ENCODE measurements at places on chromosomes 13 and 19.

DNA sequence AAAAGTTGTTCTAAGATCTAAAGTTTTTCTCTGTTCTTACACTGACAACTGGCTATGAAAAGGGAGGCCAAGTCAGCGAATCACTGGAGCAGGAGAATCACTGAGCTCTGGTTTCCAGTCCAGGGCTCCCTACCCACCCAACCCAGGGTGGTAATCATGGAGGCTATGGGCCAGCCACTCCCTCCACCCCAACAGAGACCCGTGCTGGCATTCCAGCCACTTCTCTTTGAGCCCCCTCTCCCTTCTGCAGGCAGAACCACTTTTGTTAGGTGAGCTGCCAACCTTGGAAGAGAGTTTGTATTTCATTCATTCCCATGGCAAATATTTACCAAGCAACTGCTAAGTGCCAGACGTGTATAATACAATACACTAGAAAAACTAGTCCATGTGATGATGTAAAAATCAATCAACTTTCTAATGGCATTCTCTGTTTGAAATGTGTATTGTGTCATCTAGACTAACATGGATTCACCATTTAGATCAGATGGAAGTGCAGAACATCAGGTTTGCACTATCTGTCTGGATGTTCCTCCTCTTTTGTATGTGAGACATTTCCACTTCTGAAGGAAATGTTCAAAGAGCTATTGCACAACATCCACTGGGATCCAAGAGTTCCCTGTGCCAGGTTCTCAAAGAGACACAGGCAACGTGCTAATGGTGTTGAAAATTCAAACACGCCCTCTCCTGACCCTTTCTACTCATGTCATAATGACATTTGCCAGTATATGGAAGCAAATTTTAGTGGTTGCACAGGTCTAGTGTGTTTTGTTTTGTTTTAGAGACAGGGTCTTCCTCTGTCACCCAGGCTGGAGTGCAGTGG lies 5.3 kb downstream of the MLNR start:
- DNase-seq, result no peak

DNA sequence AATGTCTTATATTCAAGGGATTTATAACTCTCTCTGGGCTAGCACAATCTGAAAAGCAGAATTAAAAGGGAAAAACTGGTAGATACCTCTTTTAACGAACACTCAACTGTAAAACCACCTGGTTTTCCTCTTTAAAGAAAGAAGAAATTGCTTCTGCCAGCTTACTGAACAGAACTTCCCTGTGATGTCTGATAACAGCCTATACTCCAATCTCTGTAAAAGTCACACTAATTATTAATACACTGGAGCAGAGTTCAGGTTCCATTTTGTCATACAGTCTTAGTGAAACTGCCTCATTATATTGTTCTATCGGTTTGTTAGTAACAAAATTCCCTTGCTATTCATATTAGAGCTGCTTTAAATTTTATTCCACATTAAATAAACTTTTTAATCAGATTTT lies 251.0 kb upstream of the STARD13 start:
- DNase-seq, result no peak

DNA sequence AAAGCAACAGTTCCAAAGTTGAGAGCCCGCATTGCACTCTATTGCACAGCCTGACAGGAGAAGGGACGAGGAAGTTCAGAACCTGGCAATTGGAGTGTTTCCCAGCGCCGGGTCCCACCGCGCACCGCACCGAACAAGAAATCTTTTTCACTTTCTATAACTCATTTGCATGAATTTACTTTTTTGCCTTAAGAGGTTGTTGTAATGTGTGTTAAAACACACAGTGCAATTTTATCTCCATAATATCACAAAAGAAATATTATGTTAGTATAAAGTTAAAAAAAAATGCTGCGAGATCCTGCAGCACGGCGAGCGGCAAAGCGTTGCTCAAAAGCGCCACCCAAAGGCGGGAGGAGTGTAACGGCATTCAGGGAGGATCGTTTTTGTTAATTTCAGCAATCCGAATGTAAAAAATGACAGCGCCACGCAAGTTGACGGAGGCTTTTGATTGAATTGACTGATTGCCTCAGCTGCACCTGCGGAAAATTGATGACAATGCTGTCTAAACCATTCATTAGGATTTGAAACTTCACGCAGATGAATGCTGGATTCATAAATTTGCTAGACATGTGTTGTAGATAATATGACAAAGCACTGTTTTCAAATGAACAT lies 303.6 kb upstream of the ZNF507 start:
- DNase-seq, result no peak

- DNase-seq, result no peak
These were observed 90.9 kb downstream of the GJA3 start for GRCh38 chr13:20069956-20070355.

- DNase-seq, result no peak
These were observed 41.7 kb upstream of the VSTM2B start for GRCh38 chr19:29483944-29484581.

DNA sequence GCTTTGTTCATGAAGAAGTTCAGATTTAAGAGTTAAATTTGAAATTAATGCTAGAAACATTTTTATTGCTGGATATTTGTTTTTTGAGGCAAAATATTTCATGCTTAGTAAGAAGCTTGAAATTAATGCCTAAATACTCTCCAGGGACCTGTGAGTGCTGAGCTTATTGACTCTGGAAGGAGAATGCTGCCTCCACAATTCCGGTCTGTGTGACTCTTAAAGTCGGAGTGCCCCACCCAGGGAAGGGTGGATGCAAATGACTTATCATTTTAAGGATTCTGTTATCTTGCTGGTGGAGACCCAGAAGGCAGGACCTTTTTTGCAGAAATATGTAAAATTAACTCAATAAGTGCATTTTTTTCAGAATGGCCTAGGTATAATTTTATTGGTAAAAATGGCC lies 143.8 kb upstream of the RXFP2 start:
- no peak for DNase-seq

GRCh38 chr13:28258417-28258816 lies 120.1 kb downstream of the PAN3 start:
- DNase-seq, result no peak

- no peak for DNase-seq
These were observed 456.2 kb upstream of the MIR17HG start for GRCh38 chr13:90891329-90891728.

DNA sequence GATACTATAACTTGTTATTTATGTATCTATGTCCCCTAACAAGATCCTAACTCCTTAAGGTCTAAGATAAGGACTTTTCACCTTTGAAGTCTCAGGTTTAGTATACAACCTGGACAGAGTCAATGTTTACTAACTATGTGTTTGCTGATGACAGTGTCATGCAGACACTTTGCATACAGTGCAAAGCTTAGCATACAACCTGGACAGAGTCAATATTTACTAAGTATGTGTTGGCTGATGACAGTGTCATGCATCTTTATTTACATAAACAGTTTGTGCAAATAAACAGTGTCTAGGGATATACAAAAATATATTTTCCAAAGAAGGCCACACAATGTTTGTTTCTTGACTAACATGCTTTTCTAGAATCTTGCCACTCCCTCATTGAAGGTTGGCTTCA lies 34.7 kb downstream of the DCT start:
- DNase-seq, result no peak

GRCh38 chr13:20983386-20983785 lies 78.0 kb downstream of the LATS2 start:
- no peak for DNase-seq

GRCh38 chr13:105370011-105370650 lies 1165.3 kb downstream of the EFNB2 start:
- DNase-seq, result no peak

- no peak for DNase-seq
These were observed 209.5 kb downstream of the ABCC4 start for GRCh38 chr13:95091755-95092154.

- DNase-seq, result no peak
These were observed 2.1 kb downstream of the UNC13A start for GRCh38 chr19:17686023-17686521.

DNA sequence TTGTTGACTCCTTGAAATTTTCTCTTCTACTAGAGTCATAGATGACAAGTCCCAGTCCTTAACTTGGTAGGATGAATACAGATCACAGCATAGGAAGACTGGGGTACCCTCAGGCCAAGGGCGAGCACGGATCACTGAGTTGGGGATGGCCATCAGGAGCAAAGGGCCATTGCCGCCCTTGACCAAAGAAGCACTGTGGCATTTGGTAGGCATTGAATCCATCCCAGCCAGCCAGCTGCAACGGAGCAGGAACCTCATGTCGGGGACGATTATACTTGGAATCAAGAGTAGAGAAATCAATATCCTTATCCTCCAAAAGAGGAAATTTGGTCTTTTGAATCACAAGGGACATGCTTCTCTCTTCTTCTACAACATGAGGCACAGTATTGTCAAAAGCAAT lies 50.1 kb upstream of the ZNF573 start:
- DNase-seq, result no peak

DNA sequence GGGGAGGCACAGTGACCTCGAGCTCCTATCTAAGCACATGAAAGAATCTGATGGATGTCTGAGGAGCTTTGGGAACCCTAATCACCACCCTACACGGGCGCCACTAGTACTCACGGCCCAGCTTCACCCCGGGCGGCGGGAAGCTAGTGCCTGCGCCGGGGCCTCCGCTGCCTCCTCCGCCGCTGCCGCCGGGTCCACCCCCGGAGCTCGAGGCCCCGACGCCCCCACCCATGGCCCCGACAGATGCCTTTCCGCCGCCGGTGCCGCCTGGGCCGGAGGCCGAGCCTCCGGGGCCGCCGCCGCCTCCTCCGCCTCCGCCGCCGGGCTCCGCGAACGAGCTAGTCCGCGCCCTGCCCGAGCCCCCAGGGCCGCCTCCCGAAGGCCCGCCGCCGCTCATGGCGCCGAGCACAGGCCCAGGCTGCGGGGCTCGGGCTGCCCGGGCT lies 312 bp downstream of the GSK3A start:
- no peak for DNase-seq

DNA sequence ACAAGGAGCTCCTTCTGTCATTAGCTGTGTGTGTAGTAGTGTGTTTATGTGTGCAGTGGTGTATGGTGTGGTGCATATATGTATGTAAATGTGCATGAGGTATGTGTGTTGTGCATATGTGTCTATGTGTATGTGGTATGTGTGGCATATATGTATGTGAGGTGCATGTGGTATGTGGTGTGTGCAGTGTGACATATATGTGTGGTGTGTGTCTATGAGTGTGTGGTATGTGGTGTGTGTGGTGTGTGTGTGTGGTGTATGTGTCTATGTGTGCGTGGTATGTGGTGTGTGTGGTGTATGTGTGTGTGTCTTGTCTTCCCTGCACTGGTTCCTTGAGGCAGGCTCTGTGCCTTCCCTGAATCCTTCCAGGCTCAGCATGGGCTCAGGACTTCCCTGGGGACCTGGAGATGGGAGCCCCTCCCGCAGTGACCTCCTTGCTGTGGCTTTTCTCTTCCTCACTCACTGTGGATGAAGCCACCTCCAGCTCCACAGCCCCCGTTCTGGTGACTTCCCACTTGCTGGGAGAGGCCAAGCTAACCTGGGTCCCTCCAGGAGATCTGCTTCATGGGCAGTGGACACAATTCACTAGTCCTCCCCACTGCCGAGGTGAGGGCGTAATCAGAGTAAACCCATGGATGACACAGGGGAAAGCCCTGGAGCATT lies 64.2 kb downstream of the CCDC70 start:
- no peak for DNase-seq
